ENCODE measurements at places on chromosomes 5 and 9.
A peak's percentile ranks its signal among the peaks of the same experiment; 100 is the strongest.

- no peak for DNase-seq
These were observed 112.5 kb downstream of the UHRF2 start for GRCh38 chr9:6525326-6526045.

DNA sequence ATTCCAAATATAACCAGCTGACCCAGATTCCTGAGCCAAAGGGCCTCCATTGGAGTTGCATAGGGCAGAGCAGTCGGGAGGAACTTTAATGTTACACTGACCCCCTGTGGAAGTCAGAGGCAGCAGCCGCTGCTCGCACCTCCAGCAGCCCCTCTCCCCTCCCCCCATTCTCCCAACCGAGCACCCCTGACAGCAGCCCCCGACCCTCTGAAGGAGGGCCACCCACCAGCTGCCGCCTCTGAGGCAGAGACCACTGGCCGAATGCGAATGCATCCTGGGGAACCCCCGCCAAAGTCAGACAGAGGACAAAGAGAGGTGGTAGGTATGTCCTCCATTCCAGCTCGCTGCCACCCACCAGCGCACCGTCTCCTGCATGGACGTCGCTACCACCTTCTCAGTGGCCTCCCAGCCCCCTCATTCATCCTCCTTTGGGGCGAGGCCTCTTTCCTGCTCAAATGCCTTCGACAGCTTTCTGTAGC lies 231.0 kb downstream of the CDK5RAP2 start:
- DNase-seq: peak; percentile 6

DNA sequence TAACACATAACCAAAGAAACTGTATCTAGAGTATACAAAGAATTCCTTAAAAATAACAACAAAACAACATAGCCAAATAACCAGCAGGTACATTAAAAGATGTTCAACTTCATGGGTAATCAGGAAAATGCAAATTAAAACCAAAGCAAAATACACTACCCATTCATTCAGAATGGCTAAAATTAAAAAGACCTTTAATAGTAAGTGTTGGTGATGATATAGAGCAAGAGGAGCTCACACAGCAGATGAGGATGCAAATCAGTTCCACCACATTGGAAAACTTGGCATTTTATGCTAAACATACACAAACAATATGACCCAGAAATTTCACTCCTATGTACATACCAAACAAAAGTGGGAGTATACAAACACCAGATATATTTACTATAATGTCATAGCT lies 97.8 kb downstream of the DENND1A start:
- no peak for DNase-seq

DNA sequence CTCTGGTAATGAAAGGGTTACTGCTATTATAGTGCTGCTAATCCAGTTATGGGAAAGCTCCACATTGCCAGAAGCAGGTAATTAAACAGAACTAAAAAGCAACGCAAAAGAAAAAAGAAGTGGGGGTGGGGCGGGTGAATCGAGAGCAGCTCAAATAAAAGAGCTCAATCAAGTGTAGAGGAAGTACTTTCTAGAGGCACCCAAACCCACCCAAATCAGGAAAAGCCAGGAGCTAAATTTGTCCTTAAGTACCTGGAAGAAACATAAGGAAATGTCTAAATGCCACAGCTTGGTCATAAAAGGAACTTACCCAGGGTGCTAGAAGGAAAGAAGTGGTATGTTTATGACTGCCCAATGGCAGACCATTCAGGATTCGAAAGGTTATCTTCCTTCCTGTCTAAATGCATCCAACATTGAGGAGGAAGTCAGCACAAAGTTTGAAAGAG lies 2.4 kb upstream of the RNF145 start:
- no peak for DNase-seq

DNA sequence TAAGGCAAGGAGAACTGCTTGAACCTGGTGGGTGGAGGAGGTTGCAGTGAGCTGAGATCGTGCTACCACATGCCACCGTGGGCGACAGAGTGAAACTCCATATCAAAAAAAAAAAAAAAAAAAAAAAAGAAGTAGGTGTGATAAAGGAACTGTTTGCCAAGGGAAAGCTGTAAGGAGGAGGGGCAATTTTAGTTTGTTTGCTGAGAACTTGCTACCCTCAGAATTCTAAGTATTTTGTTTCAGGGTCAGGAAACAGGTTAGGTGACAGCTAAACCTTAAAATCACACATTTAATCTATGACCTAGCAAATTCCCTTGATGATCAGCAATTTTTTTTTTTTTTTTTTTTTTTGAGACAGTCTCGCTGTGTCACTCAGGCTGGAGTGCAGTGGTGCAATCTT lies 7.2 kb upstream of the ARRDC3 start:
- no peak for DNase-seq

DNA sequence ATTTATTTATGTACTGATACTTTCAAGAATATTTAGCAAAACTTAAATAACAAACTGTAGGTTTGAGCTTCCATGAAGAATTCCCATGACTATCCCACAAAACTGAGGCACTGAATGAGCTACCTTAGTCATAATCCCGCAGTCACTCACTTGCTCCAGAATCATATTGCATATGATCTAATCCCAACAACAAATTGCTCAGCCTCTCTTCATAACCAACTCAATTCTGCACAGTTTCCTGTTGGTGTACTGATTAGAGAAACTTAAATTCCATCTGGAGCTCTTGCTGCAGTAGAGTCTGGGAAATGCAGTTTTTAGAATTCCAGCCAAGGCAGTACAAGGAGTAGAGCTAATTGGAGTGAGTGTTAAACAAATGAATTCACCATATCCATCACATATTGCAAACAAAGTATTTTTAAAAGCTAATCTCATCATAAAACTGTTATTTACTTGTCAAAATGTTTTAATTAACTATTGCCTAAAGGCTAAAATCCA lies 35.7 kb upstream of the CDH18 start:
- DNase-seq: no peak

DNA sequence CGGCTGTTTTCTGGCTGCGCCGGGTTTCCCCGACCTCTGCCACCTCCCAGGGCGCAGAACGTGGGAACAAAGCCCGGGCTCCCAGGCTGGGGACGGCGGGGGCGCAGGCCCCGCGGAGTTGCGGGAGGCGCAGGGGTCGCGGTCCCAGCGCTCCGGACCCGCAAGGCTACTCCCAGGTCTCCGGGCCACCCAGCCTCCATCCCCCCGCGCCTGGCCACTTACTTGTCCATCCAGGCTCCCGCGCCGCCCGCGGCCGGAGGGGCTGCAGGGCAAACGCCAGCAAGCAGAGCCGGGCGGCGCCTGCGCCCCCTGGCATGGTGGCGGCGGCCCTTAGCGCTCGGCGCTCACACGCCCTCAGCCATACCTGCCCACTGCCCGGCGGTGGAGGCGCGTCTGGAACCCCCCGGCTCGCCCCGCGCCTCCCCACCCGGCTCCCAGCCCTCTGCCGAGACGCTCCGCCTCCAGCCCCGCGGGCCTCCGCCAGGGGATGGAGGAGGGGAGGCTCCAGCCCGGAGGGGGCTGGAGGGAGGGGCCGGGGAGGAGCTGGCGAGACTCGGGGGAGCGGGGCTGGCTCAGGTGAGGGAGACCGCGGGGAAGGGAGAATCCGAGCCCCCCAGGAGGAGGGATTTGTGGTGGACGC lies at the start of gene ADAM19:
TSS of gene ADAM19 (minus strand) at position 395 of the 640 bp plus-strand sequence. CDS start at position 316, 79 bp downstream.
- DNase-seq: no peak

- DNase-seq: no peak
These were observed 20.7 kb downstream of the ITGA1 start for GRCh38 chr5:52808316-52808901.

DNA sequence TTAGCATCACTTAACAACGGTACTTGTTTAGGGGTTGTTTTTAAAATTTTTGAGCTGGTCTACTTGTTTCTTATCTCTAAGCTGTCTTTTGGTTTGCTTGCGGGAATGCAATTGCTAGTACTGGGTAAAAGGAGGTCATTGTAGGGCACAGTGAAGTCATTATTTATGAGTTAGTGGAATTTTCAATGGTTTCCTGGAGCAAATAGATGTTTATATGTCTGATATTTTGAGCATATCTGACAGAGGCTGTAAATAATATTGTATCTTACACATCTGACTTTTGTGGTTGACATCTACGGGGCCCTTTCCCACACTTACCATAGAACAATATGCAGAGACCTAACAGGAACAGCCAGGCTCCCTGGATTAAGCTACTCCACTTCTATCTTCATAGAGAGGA lies 90.4 kb upstream of the IL6ST start:
- no peak for DNase-seq

- DNase-seq: no peak
These were observed 15.6 kb downstream of the TICAM2 start for GRCh38 chr5:115586525-115587146.

- no peak for DNase-seq
These were observed 7.0 kb upstream of the UGT3A2 start for GRCh38 chr5:36073595-36074216.

GRCh38 chr9:91483835-91484234 lies 60.2 kb upstream of the NFIL3 start:
- no peak for DNase-seq

DNA sequence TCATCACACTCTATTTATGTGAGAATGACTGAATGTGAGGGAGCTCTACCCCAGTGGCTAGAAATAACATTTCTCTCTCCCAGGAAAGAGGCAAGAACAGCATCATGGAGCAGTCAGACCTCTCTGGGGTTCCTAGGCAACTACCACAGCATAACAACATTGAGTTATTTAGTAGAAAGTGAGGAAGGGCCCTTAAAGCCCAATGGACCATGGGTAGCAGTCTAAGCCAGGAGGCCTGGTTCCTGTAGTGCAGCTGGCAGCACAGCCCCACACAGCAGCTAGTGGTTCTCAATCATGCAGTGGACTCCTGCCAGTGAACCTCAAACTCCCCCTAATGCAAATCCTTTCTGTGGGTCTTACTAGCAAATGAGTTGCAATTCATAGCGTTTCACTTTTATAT lies 55.3 kb downstream of the SPEF2 start:
- DNase-seq: no peak

DNA sequence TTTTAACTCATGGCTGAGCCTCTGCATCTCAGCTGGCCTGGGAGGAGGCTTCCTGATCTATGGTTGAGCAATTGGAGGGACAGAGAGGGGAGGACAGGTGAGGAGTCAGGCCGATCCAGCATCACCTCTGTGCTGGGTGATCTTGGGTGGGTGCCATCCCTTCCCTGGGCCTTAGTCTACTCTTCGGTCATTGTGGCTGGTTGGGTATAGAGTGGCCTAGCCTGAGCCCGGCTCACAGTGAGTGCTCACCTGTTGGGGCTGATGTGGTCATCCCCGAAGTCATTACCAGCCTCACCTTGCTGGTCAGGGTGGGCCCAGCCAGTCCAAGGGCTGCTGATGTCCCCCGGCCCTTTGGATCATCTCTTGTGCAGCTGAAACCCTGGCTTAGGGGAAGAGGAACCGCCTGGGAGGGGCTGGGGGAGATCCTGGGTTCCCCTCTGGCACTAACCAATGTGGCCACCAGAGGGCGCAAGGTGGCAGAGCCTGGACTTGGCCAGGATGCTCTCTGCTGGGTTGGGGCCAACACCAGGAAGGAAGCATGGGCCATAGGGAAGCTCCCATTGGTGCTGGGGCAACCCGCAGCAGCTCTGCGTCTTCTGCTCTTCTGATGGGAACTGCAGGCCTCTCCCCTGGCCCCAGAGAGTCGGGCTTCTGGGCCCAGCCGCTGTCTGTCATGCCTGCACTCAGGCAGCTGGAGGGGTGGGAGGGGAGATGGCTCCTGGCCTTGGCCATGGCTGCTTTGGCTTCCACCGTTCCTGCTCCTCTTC lies 17.3 kb upstream of the ODF2 start:
- DNase-seq: peak; percentile 42

- DNase-seq: no peak
These were observed 677.5 kb upstream of the ST8SIA4 start for GRCh38 chr5:101580591-101580990.
